ENCODE measurements at places on chromosomes 3 and 15.

GRCh38 chr15:47796830-47797229 is 79.5 kb downstream of the SEMA6D start:
- DNase-seq = no peak

GRCh38 chr15:75195766-75196241 is 5.9 kb upstream of the C15orf39 start:
- no peak for DNase-seq

DNA sequence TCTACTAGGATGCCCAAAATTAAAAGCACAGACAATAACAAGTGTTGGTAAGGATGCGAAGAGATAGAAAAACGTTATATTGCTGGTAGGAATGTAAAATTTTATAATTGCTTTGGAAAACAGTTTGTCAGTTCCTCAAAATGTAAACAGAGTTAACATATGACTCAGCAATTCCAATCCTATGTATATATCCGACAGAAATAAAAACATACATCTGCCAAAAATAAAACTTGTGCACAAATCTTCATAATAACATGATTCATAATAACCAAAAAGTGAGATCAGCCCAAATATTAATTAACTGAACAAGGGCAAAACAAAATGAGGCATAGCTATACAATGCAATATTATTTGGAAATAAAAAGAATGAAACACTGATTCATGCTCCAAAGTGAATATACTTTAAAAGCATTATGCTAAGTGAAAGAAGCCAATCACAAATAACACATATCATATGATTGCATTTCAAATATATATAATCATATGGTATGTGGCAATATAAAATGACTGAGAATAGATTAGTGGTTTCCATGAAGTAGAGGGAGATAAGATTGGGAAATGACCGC is 609.3 kb downstream of the IGSF11 start:
- DNase-seq = no peak

DNA sequence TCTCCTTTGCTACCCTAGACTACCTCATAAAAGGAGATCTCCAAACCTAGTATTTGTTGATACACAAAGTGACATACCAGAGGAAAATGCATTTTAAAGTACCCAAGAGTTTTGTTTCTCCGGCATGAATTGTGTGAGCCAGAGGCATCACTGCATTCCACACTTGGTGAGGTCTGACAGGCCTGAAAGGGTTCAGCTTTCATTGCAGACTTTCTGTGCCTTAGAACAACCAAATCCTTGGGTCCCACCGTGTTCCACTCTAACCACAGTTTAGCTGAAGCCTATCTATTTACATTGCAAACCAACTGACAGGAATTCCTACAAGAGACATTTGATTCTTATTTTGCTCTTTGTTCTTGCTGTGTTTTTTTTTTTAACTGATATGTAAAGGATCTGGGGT is 21.0 kb upstream of the EID1 start:
- no peak for DNase-seq

- no peak for DNase-seq
These were observed 3.0 kb downstream of the IDH2 start for GRCh38 chr15:90099072-90099867.

GRCh38 chr3:22450786-22451400 is 699.9 kb upstream of the ZNF385D start:
- no peak for DNase-seq

GRCh38 chr3:144622845-144623244 is 651.2 kb downstream of the DIPK2A start:
- DNase-seq = no peak

DNA sequence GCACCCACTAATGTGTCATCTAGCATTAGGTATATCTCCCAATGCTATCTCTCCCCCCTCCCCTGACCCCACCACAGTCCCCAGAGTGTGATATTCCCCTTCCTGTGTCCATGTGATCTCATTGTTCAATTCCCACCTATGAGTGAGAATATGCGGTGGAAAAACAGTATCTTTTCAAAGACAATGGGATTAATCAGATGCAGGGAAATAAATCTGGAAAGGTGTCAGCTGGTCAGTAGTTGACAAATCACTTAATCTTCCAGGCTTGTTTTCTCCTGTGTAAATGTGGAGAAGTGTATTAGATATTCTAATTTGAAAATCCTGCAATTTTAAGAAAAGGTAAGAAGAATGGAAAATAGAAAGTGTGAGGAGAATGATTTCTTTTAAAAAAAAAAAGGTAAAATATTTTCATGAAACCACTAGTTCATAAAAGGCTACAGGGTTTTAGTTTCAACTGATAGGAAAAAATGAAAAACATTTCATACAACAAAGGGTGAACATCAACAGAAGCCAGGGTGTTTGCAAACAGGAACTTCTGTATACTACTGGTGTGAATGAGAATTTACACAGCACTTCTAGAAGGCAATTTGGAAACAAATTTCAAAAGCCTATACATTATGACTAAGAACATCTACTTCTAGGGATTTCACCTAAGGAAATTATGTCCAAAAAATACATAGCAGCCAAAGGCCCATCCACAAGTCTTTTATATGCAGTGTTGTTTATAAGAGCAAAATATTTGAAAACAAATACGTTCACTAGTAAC is 113.5 kb downstream of the CBLB start:
- DNase-seq = no peak

GRCh38 chr3:23308986-23309625 is 106.0 kb downstream of the UBE2E2 start:
- DNase-seq = no peak

GRCh38 chr3:25695731-25696420 is 31.2 kb upstream of the TOP2B start:
- no peak for DNase-seq
